ENCODE measurements at places on chromosomes 16 and 17. TPM values are rescaled to one million over a fixed set of nuclear protein-coding genes. Genes with fewer than 3 reads are reported as not detected.

- DNase-seq: no peak
These were observed 31.5 kb downstream of the NEUROD2 start for GRCh38 chr17:39576187-39576586.

- DNase-seq: no peak
These were observed 59.5 kb downstream of the SLFN11 start for GRCh38 chr17:35313875-35314409.

GRCh38 chr17:40978575-40979151, 5.5 kb downstream of the KRT40 start:
- no peak for DNase-seq

GRCh38 chr17:14092808-14093207, 23.5 kb downstream of the COX10 start:
- no peak for DNase-seq

DNA sequence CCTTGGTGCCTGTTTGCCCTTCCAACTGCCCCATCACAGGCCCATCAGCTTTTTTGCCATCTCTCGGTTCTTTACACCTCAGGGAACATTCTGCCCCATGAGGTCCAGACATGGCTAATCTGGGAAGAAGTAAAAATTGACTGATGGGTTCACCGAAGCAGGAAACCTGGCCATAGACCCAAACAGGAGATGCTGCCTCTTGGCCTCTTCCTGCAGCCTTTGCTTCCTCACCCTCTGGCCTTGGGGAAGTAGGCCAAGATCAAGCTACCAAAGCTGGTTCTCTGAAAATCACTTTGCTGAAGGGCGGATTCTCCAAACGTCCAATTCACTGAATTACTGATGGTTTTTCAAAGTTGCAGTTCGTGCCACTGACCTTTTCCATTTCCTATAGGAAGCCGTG, 56.1 kb downstream of the ARSG start:
- no peak for DNase-seq

DNA sequence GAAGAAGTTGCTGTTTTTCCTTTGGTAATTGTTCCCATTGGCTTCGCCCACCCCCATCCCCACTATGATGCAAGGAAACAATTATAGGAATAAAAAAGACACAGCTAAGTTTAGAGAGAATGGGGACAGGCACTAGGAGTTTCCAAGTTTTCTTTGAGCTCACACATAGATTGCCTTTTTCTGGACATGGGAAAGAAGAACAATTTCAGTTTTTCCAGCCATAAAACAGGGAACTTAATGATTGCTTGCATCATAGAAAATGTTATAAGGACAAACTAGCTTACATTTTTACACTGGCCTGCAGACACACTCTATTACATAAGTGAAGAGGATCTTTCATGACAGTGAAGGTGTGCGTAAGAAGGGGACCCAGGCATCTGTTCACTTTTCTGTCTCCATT, 142.3 kb upstream of the ZFHX3 start:
- no peak for DNase-seq

DNA sequence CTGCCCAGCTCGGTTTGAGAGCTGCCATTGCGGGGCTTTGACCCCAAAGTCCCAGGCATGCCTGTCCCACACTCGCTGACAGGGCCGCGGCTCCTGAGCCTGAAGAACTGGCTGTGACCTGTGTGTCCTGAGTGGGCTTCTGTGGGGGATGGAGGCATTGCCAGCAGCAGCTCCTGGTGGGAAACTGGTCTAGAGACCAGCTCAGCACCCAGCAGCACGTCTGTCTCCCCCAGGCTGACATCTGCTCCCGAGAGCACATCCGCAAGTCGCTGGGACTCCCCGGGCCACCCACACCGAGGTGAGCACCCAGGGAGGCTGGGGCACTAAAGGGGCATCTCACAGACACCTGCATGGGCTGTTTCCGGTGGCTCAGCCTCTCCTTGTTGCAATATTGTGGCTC, 13.4 kb downstream of the ENDOV start:
- DNase-seq: no peak

GRCh38 chr16:86317813-86318650, 192.3 kb upstream of the FOXF1 start:
- no peak for DNase-seq

- DNase-seq: no peak
These were observed 3.3 kb downstream of the TLCD3B start for GRCh38 chr16:30027588-30028437.

GRCh38 chr17:81579821-81580321, 27.7 kb upstream of the FAAP100 start:
- no peak for DNase-seq

DNA sequence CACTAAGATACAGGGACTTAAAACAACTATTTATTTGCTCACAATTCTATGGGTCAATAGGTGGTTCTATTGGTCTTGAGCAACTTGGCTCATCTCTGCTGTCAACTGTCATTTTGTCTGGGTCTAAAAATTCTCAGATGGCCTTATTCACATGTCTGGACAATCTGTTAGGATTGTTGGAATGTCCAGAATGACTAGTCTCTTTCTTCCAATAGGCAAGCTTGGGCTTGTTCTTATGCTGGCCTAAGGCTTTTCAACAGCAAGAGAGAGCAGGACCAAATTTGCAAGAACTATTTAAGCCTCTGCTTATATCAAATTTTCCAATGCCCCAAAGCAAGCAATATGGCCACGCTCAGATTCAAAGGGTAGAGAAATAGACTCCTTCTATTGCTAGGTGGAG, 240.9 kb downstream of the KIF2B start:
- no peak for DNase-seq

DNA sequence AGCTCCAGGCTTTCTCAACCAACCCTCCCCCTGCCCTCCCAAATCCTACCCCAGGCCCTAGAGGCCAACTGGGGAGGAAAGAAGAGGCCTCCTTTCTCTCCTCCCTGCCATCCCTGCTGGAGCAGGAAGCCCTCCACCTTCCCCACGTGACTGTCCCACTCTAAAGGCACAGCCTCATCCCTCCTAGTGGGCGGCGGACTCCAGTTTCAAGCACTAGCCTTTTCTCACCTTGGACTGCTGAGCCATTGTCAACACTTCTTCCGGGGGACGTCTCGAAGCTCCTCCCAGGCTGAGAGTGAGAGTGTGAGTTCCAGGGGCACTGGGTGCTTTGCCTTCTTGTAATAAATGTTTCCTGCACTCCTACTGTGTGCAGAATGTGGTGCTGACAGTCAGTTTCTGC, 21.4 kb upstream of the IRX6 start:
- DNase-seq: no peak

- DNase-seq: no peak
These were observed 79.4 kb downstream of the C16orf78 start for GRCh38 chr16:49453021-49453420.

DNA sequence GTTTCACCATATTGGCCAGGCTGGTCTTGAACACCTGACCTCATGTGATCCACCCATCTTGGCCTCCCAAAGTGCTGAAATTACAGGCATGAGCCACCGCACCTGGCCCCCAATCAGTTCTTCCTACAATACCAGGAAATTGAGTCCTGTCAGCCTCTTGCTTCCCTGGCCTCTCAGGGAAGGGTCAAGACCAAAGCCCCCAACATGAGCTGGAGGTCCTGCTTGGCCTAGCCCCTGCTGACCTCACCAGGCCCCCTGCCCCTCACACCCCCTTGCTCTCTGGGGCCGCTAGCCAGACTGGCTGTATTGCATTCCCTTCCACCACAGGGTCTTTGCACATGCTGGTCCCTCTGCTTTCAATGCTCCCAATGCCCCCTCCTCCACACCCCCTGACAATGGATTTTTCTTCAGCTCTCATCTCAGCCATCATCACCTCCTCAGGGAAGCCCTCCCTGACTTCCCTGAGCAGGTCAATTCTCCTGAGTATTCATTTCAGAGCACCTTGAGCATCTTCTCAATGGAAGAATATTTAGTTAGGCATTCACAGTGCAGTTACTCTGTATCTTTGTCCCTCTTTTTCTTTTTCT, 24.1 kb downstream of the IGFBP4 start:
- no peak for DNase-seq

DNA sequence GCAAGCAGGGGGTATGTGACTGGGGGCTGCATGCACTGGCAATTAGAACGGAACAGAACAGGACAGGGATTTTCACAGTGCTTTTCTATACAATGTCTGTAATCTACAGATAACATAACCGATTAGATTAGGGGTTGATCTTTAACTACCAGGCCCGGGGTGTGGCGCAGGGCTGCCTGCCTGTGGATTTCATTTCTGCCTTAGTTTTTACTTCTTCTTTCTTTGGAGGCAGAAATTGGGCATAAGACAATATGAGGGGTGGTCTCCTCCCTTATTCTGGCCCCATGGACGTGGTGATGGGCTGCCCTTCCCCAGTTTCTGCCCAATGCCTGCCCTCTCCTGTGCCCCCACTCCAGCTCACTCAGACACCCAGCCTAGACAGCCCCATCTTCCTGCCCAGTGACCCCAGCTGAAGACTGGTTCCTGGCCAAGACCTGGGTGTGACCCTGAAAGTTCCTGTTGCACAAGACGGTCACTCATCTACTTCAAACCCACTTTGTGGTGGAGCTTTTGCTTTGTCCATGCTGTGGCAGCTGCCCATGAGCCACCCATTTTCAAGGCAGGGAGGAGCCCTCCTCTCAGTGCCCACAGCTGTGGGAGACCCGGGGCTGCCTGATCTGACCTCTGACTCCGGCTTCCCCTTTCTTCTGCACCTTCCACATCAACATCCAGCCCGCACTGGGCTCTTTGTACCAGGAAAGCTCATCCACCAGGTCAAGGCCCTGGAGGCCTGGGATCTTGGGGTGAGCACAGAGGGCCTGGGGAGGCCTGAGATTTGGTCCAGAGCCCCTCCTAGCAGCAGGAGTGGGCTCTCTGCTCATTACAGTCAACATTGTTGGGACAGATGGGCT, 18.6 kb downstream of the ALOX12B start:
- no peak for DNase-seq

GRCh38 chr17:19398301-19399181, 11.6 kb upstream of the MFAP4 start:
- DNase-seq: peak; percentile 25

- no peak for DNase-seq
These were observed 10.5 kb downstream of the C17orf75 start for GRCh38 chr17:32331243-32332040.

The OR1A1 gene
- not detected for total RNA-seq

The C17orf113 gene
- 0.18 TPM for total RNA-seq

The PRSS21 gene
- total RNA-seq: not detected

The P2RX1 gene
- 5.1 TPM for total RNA-seq

The SLC39A11 gene
- 15.8 TPM for total RNA-seq

The WFIKKN1 gene
- 0.41 TPM for total RNA-seq

Data from SJSA1 (cell line).